ENCODE measurements at places on chromosomes 5 and 9.

DNA sequence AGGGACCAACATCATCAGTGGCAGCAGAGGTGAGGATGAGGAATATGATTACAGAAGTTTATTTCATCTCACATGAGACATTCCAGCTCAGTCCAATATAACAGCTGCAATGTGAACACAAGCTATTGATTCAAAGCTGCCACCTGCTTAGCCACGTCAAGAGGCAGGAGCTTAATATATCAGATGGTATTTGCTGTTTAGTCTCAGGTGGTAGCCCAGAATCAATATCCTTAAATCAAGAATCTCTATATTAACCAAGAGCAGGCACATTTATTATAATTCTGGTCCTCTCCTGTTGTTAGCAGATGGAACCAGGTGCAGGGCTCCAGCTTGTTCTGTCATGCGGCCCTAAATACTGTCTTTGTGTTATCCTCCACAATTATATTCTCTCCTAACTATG, 431.6 kb downstream of the ICE1 start:
- DNase-seq, result no peak

DNA sequence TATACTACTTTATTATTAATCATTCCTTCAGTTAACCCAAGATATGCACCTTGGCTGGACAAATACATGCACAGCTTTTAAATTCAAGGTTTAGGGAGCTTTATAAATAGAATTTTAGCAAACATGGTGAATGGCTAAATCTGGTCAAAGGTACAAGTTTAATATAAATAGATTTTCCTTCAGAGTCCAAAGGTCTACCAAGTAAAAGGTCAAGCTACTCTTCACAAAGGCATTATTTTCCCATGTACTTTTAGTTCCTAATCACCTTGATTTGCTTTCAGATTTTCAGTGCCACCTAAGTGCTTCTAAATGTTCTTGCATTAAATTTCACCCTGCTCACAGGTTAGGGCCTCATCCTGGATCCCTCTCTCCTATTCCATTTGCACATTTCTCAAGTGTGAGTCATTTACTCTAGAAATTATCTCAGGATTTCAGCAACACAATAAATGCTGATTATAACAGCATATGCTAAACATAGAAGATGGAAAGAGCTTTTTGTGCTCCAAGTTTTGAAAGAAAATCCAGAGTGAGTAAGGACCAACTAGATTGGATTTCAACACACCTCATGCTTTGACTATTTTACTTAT, 459.4 kb upstream of the ITGA1 start:
- DNase-seq, result no peak

DNA sequence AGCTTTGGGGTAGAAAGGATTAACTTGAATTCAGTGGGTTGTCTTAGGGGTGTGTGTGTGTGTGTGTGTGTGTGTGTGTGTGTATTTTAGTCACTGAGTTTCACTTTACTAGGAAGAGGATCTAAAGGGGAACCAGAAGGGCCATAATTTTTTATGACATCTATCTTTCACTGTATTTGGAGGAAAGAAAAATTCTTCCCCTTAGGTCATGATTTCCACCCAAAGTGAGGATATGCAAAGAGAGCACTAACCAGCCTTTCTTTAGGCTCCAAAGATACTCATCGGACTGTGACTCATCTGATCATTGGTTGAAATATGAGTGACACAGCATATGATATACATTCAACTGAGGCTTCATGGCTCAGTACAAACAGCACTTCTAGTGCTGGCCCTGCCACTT, 75.2 kb upstream of the RASGRF2 start:
- DNase-seq, result no peak

- no peak for DNase-seq
Measured at GRCh38 chr9:99505936-99506335, 283.9 kb downstream of the SEC61B start.

DNA sequence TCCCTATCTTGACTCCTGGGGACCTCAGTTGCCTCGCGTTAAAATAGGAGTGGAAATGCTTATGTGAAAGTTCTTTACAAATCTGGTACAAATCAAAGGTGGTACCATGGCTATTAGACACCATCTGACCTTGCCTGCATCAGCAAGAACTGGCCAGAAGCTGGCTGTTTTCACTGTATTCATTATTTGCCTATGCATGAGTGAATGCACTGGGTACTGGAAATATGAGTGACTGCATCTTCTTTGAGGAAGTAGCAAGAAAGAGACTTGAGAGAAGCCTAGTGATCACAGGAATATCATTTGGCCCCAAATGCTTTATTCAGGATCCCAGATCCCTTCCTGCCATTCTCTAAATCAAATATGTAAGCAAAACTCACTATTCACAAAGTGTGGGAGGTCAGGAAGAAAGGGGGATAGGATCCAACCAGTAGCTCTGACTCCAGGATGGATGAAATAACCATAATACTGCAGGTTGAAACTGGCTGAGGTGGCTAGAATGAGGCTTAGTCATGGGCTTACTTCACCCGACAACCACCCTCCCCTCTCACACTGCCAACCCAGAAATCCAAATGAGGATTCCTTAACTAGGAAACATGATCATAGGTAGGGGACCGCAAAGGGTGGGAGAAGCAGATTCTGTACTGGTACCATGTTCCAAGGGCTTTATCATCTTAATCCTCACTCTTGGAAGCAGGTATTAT, 56.7 kb downstream of the FAM114A2 start:
- no peak for DNase-seq

DNA sequence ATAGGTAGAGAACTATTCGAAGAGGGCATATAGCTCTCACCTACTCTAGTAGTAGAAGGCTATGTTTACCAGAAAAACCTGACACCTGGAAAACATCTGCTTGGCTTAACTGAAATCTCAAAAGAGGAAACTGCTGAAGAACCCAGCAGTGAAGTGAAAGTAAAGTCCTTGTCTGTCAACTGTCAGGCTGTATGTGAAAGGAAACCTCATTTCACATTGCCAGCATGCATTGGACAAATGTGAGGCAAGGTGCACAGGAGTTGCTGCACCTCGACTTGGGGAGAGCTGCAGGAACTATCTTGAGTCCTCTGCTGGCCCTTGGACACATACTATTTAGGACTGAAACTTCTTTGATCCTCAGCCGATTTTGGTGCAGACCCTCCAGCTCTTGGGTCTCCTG, 53.3 kb downstream of the NREP start:
- DNase-seq, result no peak

- no peak for DNase-seq
Measured at GRCh38 chr9:130715270-130715669, 21.7 kb downstream of the EXOSC2 start.

- peak; percentile 18 for DNase-seq
Measured at GRCh38 chr5:154444556-154445421, 1.0 kb upstream of the SAP30L start.

GRCh38 chr5:121688781-121689180, 162.9 kb upstream of the FTMT start:
- no peak for DNase-seq

DNA sequence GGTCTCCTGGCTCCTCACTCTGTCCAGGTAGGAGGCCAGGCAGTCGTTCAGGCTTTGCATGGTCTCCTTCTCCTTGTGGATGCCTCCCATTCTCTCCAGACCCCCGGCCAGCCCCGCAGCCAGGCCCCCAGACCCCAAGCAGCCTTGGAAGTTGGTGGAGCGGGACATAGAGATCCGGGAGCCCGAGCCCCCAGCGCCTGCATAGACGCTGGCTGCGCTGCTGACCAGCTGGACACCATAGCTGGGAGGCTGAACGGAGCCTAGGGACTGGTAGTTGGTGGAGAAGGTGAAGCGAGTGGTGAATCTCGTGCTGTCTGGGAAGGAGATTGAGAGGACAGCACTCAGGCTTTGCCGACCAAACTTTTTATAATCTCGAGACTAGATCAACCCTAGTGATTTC, 35.9 kb downstream of the FOXI1 start:
- DNase-seq, result no peak

DNA sequence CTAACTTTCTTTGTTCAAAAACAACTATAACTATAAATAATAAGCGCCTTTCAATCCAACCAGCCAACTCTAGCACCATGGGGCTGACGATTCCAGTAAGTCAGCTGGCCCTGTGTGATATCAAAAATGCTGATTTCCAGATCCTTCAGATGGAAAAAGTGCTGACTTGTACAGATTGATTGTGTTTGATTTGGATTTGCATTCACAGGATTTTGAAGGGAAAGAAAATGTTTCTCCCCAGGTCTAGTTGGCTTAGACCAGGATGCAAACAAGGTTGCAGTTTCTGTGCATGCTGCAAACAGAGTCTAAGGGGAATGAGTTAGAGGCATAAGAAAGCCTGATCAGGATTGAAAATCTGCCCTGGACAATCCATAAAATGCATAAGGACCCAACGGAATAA, 68.9 kb downstream of the SLC1A3 start:
- no peak for DNase-seq

GRCh38 chr5:79186021-79186420, 49.9 kb upstream of the JMY start:
- DNase-seq, result no peak

DNA sequence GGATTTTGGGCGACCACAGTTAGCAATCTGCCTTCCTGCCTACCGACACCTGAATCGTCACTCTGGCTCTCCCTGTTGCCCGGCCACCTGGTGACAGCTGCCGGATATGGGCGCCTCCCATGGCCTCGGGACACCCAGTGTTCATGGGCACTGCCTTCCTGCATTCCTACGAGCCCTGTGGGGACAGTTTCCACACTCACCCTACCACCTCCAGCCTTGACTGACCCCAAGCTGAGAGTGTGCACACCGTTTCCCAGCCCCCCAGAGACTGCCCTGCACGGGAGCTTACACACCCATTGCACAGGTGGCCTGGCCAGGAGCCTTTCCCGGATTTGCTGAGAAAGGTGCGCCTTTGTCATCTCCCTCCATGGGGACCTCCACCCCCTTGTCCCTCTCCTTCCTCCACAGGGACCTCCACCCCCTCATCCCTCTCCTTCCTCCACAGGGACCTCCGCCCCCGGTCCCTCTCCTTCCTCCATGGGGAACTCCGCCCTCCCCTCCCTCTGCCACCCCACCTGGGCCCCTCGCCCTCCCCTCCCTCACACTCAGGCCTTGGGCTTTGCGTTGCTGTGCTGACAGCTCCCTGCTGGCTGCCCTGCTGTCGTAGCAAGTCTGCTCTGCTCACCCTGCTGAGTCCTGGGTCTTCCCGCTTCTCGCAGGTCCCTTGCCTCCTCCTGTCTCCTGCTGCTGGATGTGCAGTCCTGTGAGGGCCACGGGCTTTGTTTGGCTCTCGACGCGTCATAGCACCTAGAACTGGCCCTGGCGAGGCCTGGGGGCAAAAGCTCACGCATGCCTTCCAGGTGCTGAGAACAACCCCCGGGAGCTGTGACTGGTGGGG, 48.4 kb downstream of the MRPL36 start:
- DNase-seq, result no peak

- DNase-seq, result no peak
Measured at GRCh38 chr9:113368982-113369854, 7.6 kb downstream of the HDHD3 start.

DNA sequence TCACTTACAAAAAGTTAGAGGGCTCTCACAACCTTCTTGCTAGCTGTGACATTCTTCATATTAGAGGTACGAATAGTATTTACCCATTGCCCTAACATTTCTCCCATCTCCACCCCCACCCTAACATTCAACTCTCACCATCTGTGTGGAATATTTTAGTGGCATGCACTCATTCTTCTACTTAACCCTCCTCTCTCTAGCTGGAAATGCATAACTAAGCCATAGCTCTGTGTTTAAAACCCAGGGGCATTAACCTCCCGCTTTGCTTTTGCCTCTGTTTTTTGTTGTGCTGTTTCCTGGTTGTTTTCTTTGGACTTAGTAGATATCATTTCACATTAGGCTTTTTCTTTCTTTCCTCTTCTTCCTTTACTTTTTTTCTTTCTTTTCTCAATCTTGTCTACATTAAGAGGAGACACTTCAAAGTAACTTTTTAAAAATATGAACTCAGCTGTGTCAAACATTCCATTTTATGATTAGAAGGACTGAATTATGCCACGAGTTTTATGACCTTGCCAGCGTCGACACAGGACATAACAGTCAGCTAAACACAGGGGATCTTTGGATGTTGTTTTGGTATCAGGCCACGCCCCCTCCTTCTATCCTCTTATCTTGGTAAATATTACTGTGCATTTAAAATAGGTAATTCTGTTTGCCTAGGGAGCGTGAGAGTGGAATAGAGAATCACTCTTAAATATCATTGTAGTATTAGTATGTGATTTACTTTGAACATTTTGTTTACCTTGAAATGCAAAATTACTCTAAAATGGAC, 236.0 kb downstream of the CD180 start:
- no peak for DNase-seq

DNA sequence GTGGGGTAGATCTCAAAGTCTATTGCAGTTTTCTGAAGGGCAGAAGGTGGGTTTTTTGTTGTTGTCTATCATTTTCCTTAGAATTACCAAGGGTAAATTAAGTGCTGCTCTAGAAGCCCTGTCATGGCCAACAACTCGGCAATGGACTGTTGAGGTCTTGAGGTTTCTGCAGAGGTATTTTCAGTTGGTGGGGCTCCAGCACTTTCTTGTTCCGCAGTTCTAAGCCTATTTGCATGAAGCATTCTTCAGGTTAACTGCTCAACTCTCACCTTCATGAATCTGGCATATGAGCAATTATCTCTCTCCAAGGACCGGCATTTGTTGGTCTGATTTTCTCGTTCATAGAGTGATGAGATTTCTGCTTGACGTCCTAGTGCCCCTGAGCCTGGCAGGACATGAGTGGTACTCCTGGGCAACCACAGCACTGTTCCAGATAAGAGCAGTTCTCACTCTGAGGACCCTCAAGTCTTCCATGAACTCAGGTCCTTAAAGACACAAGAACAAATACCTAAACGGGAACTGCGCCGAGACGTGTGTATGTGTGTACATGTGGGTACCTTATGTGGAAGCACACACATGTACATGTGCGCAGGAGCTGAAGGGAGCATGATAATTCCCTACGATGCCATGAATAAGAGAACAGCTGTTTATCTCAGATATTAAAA, 544.5 kb downstream of the CSNK1G3 start:
- no peak for DNase-seq

GRCh38 chr9:68898781-68899439, 115.0 kb downstream of the PRKACG start:
- DNase-seq, result no peak

DNA sequence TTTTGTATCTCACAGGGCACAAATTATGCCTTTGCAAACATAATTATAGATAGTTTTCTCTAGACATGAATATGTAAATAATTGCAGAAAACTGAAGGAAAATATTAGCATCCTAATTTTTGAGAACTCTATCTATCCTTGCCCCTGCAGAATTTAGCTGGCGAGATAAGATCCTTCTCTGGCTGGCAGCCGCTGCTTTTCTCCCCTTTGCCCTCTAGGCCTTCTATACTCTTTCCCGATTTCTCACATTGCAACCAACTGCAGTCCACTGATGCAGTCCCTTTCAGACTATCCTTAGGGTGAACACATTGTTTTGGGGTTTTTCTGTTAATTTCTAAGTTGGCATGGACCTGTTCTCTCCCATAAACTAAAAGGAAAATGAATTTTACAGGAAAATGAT, 91.3 kb downstream of the CD180 start:
- no peak for DNase-seq

All from SW 1271 (cell line).